Calu3 (cell line): ENCODE measurements at places on chromosomes 13 and 19. TPM values are rescaled to one million over a fixed set of nuclear protein-coding genes. Genes with fewer than 3 reads are reported as not detected.

ZNF345 gene
- 5.0 and 5.3 TPM in 2 replicates for total RNA-seq

ERICH6B gene
- total RNA-seq, result not detected in 2 replicates

ERICH4 gene
- total RNA-seq, result not detected in 2 replicates

CEACAM1 gene
- 132 and 159 TPM in 2 replicates for total RNA-seq

ANGPTL8 gene
- total RNA-seq, result not detected in 2 replicates

ZNF506 gene
- 14.9 and 16.4 TPM in 2 replicates for total RNA-seq

ZNF443 gene
- total RNA-seq, result 7.5 and 8.6 TPM in 2 replicates

BRME1 gene
- total RNA-seq, result 1.0 and 1.5 TPM in 2 replicates

POSTN gene
- total RNA-seq, result not detected in 2 replicates

NPAS1 gene
- total RNA-seq, result 1.2 and 2.9 TPM in 2 replicates

ZNF100 gene
- 9.1 and 9.4 TPM in 2 replicates for total RNA-seq

CEACAM16 gene
- 0.38 TPM in 1 of 2 replicates, not detected in the other for total RNA-seq

MBD3L3 gene
- total RNA-seq, result not detected in 2 replicates

CLEC4M gene
- total RNA-seq, result not detected in 2 replicates

MRI1 gene
- total RNA-seq, result 30.2 and 32.6 TPM in 2 replicates

VN1R4 gene
- not detected in 2 replicates for total RNA-seq

MEIOSIN gene
- not detected in 2 replicates for total RNA-seq
